Panc1 (cell line): ENCODE measurements at places on chromosomes 7 and 10.

GRCh38 chr10:65024886-65025285 lies 1503.7 kb downstream of the REEP3 start:
- no peak for DNase-seq

DNA sequence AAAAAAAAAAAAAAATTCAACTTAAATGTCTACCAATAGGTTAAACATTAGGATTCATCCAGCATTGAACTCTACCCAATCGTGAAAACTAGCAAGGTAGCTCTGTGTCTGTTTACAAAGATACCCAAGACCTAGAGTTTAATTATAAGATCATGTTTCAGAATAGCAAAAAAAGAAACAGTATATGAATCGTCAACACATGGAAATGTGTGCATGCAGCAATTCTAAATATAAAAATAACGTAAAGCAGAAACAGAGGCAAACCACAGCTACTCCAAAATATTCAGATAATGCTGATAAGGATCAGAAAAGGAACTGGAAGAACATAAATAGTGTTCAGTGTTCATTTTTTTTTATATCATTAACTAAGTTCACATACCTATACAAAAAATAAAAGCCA lies 68.7 kb downstream of the AFAP1L2 start:
- no peak for DNase-seq

GRCh38 chr10:44971434-44971833 lies 7.2 kb downstream of the DEPP1 start:
- no peak for DNase-seq

GRCh38 chr7:87075671-87076404 lies 16.4 kb upstream of the ELAPOR2 start:
- no peak for DNase-seq

DNA sequence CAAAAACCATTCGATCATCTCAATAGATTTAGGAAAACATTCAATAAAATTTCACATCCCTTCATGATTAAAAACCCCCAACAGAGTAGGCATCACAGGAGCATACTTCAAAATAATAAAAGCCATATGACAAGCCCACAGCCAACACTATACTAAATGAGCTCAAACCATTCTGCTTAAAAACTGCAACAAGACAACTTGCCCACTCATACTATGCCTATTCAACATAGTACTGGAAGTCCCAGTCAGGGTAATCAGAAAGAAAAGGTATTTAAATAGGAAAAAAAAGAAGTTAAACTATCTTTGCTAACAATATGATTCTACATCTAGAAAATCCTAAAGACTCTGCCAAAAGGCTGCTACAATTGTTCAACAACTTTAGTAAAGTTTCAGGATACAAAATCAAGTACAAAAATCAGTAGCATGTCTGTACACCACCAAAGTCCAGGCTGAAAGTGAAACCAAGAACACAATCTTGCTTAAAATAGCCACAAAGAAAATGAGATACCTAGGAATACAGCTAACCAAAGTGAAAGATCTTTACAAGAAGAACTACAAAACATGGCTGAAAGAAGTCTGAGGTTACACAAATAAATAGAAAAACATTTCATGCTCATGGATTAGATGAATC lies 882.6 kb downstream of the GRM8 start:
- DNase-seq = no peak

DNA sequence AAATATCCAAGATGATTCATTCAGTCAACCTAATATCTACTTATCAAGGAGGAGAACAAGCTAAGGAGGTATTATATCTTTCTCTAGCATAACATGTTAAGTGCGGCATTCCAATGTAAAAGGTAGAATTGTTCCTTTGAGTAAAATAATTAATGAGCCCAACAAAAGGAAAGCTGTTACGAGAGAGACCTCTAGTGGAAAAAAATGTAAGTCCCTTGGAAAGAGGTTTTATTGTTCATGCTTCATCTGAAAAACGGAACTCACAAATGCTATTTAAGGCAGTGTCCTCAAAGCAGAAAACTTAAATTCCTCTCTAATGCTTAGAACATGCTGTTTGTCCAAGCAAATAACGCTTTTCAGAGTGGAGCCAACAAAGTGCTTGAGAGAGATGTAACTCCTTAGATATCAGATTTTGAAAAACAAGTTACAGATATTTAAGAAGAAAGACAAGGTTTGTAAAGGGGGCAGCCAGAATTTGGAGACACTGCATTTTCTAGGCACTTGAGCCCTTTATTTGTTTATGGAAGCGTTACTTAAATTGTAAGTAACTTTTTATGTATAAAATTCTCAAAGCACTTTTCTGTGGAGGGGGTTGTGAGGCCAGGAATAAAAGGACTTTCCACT lies 119.9 kb downstream of the TFEC start:
- peak; percentile 13 for DNase-seq

GRCh38 chr10:91197127-91197526 lies 23.3 kb upstream of the PCGF5 start:
- DNase-seq = no peak

- DNase-seq = no peak
Measured at GRCh38 chr7:133572087-133572486, 319.2 kb downstream of the EXOC4 start.

GRCh38 chr7:157306846-157307838 lies 29.7 kb upstream of the DNAJB6 start:
- DNase-seq = no peak

GRCh38 chr7:73700069-73700423 lies 16.6 kb downstream of the BUD23 start:
- no peak for DNase-seq

GRCh38 chr10:12561720-12562119 lies 212.4 kb downstream of the CAMK1D start:
- DNase-seq = no peak

DNA sequence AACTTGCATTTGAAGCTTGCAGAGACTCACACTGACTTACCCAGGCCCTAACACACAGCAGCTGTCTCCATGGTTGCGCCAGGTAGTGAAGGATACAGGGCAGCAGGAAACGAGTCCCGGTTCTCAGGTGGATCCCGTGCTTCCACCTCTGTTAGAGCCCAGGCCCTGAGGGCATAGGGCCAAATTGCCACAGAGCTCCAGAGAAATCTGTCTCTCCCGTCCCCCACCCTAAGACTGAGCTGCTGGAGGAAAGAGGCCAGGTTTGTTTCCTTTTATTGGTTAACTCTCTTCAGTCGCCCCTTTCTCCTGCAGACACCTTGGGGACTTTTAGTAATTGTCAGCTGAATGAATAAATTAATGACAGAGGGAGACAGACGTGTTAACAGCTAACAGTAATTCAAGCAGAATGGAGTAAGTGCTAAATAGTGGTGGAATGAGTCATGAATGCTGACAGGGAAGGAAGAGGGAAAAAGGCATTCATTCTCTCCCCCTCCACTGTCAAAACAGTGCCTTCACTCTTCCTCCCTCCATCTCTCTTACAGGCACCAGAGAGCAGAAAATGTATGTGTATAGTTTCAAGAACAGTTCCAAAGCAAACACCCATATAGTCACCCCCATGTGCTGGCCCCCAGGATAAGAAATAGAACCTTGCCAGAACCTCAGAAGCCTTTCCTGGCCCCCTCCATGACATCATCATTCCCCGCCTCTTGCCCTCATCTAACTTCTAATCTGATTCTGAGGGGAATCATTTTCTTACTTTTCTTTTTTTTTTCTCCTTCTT lies 16.8 kb upstream of the DLG5 start:
- DNase-seq = peak; percentile 77

- DNase-seq = peak; percentile 20
Measured at GRCh38 chr10:5317547-5318107, 47.1 kb upstream of the UCN3 start.

GRCh38 chr7:131830681-131831080 lies 274.3 kb upstream of the PODXL start:
- no peak for DNase-seq

DNA sequence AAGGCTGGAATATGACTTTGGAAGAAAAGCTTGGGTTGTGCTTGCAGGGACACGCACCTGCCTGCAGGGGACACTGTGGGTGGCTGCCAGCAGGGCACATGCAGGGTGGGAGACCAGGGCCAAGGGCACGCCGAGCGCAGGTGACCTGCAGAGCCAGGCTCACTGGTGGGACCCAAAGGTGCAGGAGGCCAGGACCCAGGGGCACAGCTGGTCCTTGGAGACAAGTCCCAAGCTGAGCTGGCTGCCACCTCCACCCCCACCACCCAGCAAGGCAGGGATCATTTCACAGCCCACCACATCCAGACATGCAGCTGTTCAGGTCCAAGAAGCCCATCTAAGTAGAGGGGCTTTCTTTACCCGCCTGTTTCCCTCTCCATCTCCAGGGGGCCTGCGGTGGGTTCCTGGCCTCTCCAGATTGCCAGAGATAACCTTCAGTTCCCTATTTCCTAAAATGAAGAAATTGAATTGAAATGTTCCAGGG lies 13.8 kb upstream of the CLIP2 start:
- no peak for DNase-seq

- DNase-seq = no peak
Measured at GRCh38 chr10:60958892-60959601, 15.1 kb upstream of the RHOBTB1 start.
